Stimulated activated CD4-positive, alpha-beta T cell treated with anti-CD3 and anti-CD28 coated beads, Interleukin-15, amount 100 ng/mL, for 24 hours (primary cell): ENCODE measurements at places on chromosomes 7 and 10.

- DNase-seq, result no peak
Observed at GRCh38 chr10:3261921-3262320, 89.3 kb upstream of the PITRM1 start.

GRCh38 chr10:46557319-46558121, 1.1 kb upstream of the GPRIN2 start:
- peak; percentile 7 for DNase-seq

GRCh38 chr10:73493781-73494180, 2.0 kb downstream of the PPP3CB start:
- no peak for DNase-seq

- no peak for DNase-seq
Observed at GRCh38 chr7:150992833-150993302, 2.1 kb downstream of the NOS3 start.

- no peak for DNase-seq
Observed at GRCh38 chr10:929960-930624, 1.4 kb downstream of the LARP4B start.

DNA sequence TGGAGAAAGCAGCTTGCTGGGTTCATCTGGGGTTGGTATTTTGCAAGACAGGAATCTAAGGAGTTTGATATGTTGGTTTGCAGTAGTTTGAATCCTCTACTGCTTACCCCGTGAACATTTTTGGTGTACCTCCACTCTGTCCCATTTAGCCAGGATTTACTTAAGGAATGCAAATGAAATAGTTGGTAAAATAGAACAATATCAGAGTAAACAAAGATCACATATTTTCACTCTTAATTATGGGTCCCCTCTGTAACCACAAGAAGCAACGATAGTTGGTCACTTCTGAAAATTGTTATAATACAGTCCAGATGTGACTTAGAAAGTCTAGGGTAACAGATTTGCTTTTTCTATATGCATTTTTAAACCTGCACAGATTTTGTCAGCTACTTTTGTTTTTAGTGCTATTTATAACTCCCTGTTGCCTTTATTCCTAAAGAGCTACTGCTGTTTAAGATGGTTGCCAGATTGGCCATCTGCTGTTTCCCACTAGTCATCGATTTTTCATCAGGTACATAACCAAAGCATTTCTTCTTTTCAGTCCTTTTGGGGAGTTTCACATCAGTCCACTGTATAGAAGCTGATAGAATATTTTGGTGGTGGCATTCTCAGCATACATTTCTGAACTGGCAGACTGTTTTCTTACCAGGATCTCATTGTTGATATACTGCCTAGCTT, 37.6 kb downstream of the MAPK8 start:
- DNase-seq, result no peak

GRCh38 chr10:99297033-99297432, 32.1 kb upstream of the CNNM1 start:
- no peak for DNase-seq

GRCh38 chr10:103768345-103768744, 87.0 kb downstream of the SH3PXD2A start:
- no peak for DNase-seq

- no peak for DNase-seq
Observed at GRCh38 chr7:153297141-153297540, 537.6 kb downstream of the ACTR3B start.

- DNase-seq, result peak; percentile 70
Observed at GRCh38 chr10:7525314-7526016, 114.6 kb upstream of the SFMBT2 start.

- DNase-seq, result no peak
Observed at GRCh38 chr10:126423732-126424491, 35.6 kb upstream of the ADAM12 start.

DNA sequence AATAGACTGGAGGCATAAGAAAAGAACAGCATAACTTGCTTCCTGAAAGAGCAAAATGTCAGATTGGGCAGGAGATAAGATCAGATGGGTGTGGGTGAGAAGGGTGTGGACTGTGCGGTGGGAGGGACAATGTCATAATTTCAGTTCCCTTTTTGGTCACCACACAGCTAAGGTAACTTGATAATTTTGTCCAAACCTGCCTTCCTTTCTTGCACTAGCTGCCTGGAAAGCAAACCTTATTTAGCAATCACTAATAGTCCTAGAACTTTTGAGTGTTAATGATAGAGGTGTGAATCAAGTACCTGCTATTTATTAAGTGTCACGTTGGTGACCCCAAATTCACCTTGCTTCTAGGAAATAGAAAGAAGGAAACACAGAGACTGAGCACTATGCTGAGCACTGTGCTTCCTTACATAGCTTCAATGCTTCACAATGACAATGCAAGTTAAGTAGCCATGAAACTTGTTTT, 72.4 kb upstream of the SP4 start:
- peak; percentile 64 for DNase-seq

DNA sequence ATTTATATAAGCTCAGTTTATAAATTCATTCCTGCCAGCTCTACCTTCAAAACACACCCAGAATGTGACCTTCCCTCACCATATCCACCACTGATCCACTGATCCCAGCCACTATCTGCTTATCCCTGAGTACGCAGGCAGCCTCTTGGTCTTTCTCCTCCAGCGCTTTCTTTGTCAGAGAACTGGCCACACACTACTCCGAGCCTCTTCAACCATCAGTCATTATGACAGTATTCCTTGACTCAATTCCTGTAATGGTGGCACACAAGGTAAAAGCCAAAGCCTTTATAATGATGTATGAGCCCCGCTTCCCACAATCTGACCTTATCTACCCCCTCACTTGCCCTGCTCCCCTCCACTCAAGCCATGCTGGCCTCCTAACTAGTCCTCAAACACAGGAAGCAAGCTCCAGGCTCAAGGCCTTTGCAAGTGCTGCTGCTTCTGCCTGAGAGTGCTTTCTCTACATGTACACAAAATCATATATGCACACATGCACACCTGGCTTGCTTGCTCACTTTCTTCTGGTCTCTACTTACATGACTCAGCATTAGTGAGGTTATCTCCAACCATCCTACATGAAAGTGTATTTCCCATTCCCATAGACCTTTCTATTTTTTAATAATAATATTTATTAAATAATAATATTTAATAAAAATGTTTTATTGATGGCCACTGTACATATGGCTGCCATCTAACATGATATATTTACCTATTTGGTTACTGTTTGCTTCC, 150.4 kb upstream of the FEZF1 start:
- no peak for DNase-seq

DNA sequence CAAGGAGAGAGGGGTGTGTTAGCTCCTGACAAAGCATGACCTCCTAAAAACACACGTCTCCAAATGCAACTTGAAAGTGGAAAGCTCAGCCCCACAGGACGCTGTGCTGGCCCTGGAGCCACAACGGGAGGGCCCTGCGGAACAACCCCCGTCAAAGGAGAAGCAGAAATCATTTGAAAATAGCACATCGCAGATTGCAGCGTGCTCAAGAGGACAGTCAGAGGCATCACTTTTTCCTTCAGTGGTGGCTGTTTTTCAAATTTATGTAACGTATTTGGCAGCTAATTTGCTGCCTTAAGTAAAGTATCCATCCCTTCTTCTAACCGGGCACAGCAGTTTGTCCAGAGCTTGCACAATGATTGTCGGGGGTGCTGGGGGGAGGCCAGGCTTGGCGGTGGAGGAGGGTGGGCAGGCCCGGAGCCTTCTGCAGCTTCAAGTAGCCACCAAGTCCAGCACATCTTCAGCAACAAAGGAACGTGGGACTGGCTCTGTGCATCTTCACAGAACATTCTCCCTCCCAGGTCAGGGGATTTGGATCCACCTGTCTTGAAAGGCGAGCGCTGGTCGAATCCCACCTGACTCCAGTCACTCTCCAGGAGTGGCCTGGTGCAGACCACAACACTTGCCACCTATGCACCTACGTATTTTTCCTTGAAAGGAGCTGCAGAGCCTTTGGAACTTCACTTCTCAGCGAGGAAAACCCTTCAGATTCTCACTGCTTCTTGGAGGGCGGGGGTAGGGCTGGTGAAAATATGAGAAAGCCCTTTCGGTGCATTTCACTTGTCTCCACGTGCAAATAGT, 346.3 kb downstream of the DNAJB6 start:
- DNase-seq, result no peak

GRCh38 chr10:127834791-127835190, 58.0 kb downstream of the CLRN3 start:
- no peak for DNase-seq

DNA sequence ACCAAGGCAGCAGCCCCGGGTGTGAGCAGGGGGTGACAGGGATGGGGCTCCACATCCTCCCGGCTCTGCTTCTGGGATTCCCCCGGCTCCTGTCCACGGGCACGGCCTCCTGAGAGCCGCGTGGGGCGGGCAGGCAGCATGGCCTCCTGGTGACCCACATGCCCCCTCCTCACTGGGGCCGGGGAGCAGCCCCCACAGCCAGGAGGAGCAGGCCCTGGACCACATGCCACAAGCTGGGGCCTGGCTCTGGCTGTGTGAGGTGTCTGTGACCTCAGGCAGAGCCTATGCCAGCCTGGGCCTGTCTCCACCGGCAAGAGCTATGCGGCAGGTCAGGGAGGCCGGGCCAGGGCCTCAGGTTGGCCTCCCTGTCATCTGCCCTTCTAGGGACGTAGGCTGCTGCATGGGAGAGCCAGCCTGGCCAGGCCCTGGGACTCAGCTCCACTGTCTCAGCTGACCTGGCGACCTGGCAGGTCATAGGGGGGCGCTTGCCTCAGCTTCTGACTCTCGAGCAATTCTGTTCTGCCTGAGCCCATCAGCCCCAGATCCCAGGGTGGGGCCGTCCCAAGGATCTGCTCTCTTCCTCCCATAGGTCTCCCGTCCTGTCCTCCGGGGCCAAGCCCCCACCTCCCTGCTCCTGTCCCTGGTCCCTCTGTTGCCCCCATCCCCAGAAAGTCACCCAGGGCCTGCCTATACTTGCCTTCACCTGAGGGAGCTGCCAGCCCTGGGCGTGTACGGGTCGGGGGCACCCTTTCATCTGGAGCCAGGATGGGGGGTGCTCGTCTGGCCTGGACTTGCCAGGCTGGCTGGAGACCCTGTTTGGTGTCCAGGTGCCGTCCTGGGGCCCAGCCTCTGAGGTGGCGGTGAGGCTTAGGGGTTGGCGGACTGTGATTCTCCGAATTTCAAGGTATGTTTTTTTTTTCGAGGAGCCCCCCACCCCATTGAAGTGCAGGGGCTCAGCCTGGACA, 3.9 kb upstream of the TMEM184A start:
- no peak for DNase-seq

DNA sequence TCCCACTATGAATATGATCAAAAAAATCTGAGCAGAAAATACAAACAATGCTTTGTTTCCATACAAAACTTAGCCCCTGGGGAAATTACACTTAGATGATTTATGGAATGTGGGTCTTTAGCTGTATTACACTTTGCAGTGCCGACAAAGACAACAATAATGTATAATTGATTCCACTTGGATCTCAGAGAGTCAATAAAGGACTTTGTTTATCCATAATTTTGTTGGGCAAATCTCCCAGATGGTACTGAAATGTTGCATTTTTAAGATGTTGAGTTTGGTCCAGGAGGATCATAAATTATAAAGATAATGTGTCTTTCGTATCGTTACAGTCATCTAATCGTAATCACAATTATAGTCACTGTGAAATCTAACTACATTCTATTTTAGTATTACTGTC, 66.9 kb upstream of the DOCK1 start:
- no peak for DNase-seq

DNA sequence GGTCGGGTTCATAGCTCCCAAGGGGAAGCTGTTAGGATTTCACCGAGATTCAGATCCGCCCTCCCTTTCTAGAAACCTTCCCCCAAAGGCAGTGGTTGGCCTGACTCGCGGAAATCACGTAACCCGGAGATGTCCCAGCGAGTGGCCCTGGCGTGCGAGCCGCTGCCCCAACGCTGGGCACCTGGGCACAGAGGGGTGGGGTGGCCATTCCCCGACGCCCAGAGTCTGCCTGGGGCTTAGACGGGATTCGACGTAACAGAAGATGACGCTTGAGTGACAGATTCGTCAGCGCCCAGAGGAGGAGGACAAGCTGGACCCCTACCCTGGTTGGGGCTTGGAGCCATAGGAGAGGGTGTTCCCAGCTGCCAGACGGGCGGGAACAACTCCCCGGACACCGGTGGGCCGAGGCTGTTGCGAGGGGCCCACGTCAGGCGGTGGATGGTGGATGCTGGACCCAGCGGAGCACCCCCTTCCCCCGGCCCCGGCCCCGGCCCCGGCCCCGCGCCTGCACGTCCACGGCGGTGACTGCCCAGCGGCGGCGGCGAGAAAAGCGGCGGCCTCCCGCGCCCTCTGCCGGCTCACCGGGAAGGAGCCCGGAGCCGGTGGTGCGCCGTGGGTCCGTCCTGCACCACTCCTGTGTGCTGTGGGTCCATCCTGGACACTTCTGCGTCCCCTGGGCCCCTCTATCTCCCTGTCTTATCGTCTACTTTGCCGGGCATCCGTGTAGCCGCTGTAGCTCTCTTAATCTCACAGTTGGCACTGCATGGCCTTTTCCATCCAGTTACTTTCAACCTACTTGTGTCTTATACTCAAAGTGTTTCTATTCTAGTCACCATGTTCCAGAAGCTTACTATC, 35.4 kb upstream of the KNDC1 start:
- DNase-seq, result peak; percentile 36

GRCh38 chr7:38658921-38659320, 27.7 kb upstream of the AMPH start:
- no peak for DNase-seq

GRCh38 chr7:40760293-40760964, 625.6 kb downstream of the SUGCT start:
- no peak for DNase-seq

DNA sequence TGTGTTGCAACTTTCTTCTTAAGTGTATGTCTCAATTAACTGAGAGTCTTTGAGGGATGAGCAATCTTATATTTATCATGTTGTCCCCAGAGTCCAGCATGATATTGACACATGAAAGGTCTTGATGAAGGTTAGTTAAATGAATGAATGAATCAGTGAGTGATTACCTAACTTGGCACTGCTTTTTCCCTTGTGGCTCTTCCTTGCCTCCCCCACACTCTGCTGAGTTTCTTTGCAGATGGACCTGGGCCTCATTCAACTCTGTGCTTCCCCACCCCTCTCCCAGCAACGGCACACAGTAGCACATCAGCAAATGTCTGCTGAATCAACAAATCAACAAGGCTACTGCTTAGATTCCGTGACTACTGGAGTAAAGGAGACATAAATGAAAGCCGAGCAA, 235.1 kb upstream of the CXCL12 start:
- no peak for DNase-seq

- DNase-seq, result peak; percentile 28
Observed at GRCh38 chr10:84341983-84342382, 13.6 kb downstream of the CCSER2 start.

DNA sequence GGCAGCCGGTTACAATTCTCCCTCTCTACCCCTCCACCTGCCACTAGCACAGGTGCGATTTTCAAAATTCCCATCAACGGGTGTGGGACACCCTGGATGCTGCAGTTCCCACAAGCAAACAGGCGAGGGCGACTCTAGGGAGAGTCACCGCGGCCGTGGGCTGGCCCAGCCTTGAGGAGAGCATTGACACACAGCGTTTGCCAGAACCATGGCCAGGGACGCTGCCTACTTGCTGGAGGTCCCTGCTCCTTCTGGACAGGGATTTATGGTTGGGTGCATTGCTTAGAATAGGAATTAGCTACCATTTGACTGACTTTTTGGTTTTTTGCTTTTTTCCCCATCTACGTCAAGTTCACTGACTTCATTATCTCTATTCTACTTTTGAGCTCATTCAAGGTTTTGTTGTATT, 19.0 kb upstream of the CLDN4 start:
- peak; percentile 72 for DNase-seq

GRCh38 chr10:117471344-117471874, 71.1 kb upstream of the EMX2 start:
- no peak for DNase-seq
